Aortic smooth muscle cell (primary cell): ENCODE measurements at places on chromosomes 7 and 10. TPM values are rescaled to one million over a fixed set of nuclear protein-coding genes. Genes with fewer than 3 reads are reported as not detected.

NOLC1 gene
- total RNA-seq: 22.1 and 38.3 TPM in 2 replicates

TBC1D12 gene
- total RNA-seq: 12.6 and 16.1 TPM in 2 replicates

GIMAP5 gene
- total RNA-seq: 0.12 and 0.26 TPM in 2 replicates

CDK14 gene
- 35.1 and 49.3 TPM in 2 replicates for total RNA-seq

GIMAP4 gene
- total RNA-seq: 0.13 and 0.81 TPM in 2 replicates

SPDYE5 gene
- not detected in 2 replicates for total RNA-seq
